ENCODE measurements at places on chromosomes 2 and 18. TPM values are rescaled to one million over a fixed set of nuclear protein-coding genes. Genes with fewer than 3 reads are reported as not detected.
A peak's percentile ranks its signal among the peaks of the same experiment; 100 is the strongest.

- no peak for DNase-seq
Measured at GRCh38 chr2:72579591-72580180, 246.1 kb downstream of the EXOC6B start.

C2orf15 gene
- 3.0 TPM for polyA plus RNA-seq

CCDC85A gene
- polyA plus RNA-seq, result 0.14 TPM

DNA sequence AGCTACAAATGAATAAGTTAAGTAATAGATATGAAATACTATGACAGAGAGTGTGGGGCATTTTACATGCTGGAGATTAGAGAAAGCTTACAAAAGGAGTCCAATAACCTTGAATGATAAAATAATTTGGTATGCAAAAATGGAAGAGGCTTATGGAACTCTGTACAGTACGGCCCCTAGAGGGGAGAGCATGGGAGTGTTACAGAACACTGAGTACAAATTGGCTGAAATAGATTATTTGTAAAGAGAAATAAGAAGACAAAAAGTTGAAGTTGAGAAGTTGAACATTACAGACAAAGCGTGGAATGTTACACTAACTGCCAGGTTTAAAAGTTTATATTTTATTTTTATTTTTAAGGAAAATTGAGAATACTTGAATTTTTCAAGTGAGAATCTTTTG lies 192.1 kb upstream of the DOK6 start:
- no peak for DNase-seq

DNA sequence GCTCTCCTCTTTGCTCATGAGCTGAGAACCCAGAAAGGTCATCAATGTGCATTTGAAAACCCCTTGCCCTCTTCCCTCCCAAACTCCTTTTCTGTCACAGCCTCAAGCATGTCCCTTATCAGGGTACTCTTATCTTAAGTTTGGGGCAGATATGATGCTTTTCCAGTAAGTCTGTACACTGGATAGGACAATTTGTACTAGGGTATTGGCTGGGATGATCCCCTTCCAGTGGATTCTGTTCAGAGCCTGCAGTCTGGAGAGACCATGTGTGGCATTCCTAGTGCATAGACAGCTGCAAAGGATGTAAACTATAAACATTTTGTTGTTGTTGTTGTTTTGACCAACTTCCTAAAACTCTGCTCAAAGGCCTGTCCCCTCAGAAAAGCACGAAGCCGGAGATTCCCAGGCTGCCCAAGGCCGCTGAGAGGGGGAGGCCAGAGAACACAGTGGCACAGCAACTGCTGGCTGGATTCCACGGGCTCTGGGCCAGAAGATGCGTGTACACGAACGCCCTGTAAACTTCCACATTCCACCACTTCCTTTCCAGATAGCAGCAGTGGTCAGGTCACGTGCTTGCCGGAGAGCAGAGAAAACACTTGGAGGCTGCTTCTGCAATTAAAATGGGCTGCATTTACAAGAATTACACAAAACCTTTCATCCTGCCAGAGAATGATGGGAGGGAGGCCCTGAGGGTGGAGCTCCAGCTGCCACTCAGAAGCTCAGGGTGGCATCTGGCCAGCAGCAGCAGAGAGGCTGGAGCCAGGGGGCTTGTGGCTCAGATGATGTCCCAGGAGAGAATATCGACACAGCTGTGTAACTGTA lies 42.1 kb downstream of the BMP10 start:
- DNase-seq, result no peak

DNA sequence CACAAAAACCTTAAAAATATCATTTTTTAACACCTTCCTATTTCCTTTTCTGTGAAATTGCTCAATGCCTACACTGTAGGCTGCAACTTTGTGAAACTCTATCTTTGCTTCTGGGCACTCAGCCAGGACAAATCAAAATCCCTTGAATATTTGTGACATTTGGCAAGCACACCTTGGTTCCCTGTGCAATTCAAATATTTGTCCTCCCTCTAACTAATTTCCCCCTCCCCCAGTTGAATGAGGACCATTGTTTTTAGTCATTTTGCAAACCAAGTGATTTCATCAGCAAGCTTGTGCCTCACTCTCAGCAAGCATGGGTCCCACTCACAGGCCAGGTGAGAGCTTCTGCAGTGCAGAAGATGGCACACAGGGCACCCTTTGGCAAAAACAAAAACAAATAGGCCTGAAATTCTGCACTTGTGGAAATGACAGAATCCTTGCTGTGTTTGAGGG lies 541.5 kb downstream of the CNTNAP5 start:
- DNase-seq, result no peak

GRCh38 chr2:145404690-145405089 lies 884.8 kb upstream of the ZEB2 start:
- DNase-seq, result no peak

SOX11 gene
- polyA plus RNA-seq, result 10.1 TPM

TRPM8 gene
- 0.44 TPM for polyA plus RNA-seq

GRCh38 chr2:180873219-180873618 lies 107.2 kb upstream of the UBE2E3 start:
- no peak for DNase-seq

DNA sequence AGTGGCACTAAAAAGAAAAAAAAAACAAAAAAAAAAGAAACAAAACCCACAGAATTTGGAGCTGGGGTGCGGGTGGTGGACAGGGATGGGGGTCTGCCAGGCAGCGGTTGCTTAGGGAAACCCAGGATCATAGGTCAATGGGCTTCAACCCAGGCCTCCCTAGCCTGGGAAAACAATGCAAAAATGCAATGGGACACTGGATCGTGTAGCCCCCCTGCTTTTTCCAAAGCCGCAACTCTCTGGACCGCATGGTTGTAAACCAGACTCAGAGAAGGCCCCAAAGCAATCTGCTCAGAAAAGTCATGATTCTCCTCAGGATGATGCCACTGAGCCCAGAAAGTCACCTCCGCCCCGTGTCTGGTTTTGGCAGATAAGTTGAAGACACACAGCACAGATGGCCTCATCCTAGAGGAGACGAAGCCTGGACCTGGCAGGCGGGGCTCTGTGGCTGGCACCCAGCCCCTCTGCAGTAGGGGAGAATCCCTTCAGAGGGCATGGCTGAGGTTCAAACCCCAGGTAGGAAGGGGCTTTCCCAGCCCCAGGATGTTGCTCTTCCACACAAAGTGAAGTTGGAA lies 5.1 kb downstream of the DLX2 start:
- DNase-seq, result peak; percentile 48

IL1R1 gene
- polyA plus RNA-seq, result 0.19 TPM

DNA sequence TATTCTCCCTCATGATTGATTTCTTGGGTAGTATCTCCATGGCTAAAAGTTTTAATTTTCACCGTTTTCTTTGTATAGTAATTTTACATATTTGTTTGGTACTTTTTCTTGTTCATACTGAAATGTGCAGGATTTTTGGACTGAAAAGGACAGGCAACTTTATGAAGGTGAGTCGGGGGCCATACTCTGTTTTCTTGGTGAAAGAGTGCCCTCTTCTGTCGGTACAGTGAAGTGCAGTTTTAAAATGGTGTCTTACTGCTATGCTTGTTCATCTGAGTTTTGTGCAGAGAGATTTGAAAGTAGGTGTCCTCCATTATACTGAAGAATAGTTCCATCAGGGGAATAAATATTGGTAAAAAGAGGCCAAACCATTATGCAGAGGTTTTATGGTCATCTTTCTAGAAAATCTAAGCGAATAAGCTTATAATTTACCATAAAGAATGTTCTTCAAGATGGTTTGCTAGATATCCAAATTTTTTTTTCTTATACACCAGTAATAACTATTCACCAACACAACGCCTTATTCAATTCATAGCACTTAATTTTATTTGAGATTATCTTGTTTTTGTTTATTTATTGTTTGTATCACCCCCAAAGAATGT lies 8.7 kb upstream of the SERPINB13 start:
- DNase-seq, result peak; percentile 64

AMER3 gene
- polyA plus RNA-seq, result 0.17 TPM

DNA sequence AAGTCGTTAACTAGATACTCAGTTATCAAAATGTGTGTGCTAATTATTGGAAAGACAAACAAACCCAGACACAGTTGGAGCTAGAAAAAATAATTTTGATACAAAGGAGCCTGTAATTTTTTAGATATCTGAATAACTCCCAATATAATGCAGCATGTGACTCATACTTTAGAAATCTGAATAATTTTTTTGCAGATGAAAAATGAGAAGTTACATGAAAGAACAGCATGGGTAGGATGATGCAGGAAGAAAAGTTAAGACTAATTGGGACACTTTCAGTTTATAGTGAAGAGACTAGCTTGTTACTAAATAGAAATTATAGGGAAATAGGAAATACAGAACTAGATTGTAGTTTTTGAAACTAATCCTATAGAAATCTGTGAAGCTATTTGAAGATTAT lies 945.8 kb downstream of the CBLN2 start:
- no peak for DNase-seq

ABCG8 gene
- polyA plus RNA-seq, result not detected

SERPINB11 gene
- polyA plus RNA-seq, result not detected

GRCh38 chr2:241088376-241088775 lies 13.7 kb downstream of the MTERF4 start:
- DNase-seq, result no peak

DNAJC5G gene
- 0.83 TPM for polyA plus RNA-seq

- peak; percentile 53 for DNase-seq
Measured at GRCh38 chr2:113275556-113276215, 3.0 kb downstream of the PAX8 start.

COLEC11 gene
- 0.80 TPM for polyA plus RNA-seq

DES gene
- polyA plus RNA-seq, result 4.3 TPM

DNA sequence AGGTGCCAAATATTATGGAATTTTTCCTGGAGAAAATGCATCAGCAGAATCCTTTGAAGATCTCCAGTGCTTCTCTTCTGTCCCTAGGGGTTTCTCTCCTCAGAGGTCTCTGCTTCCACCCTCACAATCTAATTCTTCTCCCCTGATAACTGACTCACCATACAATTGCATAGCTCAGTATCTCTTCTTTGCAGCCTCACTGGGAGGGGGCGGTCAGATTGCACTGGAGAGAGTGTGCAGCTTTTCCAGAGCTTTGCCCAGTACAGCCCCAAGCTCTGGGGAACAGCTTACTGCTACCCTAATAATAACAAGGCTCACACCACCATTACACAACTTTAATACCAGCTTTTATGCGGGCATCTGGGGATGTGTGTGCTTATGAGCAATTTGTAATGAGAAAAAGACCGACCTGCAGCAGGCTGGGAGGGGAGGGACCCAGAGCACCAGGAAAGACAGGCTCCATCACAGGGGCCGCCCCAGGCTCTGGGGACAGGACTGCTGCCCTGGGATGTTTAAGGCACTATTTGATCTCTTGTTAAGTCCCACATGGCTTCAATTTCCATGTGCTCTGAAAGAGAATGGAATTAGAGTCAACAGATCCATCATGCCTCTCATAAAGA lies 276.6 kb upstream of the SIX2 start:
- no peak for DNase-seq

PLGLB1 gene
- 0.14 TPM for polyA plus RNA-seq

DNA sequence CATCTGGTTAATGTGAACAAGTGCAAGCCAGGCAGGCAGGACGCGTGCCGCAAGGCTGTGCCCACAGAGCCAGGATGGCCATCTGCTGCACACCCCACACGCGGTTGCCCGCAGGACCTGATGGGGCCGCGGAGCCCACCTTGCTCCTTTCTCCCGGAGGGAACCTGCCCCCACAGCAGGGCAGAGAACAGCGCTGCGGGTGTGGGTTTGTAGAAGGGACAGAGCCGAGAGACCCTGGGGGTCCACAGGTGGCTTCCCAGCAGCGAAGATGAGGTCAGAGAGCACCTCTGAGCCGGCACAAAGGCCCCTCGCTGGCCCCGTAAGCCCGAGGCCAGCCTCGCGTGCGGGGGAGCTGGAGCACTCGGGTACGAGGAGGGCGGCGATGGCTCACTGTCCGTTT lies 460.8 kb upstream of the SALL3 start:
- DNase-seq, result no peak

DNA sequence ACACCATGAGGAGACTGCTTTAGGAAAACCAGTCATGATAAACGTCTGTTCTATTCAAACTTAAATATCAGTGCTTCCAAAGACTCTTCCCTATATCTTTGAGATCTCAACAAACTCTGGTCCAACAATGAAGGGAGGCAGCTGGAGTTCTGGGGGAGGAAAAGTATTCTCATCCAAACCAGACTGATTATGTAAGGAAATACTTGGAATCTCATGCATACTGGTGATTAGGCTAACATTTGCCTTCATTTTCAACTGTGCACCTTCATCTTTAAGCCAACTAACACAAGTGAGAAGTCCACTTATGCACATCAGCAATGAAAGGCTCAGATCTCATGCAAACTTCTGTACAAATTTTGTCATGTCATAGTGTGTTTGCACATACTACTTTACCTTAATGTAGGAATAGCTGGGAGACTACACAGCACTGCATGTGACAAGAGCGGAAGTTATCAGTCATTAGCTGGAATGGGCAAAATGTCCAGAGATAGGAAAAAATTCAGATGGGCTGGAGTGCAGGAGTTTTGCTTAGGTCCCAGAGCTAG lies 67.5 kb upstream of the STK17B start:
- no peak for DNase-seq

DNA sequence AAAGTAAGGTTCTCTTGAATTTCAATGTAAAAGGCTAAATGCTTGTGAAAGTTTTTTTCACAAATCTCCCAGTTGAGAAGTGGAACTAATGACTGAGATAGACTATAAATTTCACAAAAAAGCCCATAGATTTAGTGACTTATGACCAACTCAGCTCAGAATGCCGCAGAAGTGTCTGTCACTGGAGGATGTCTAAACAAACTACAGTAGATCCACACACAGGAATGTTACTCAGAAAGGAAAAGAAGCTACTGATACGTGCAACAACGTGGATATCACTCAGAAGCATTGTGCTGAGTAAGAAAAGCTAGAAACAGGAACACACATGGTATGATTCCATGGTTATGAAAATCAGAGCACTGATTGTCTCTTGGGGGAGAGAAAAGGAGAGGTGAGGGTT lies 151.9 kb downstream of the DOCK10 start:
- no peak for DNase-seq

KCNG2 gene
- 0.71 TPM for polyA plus RNA-seq

CRYGD gene
- polyA plus RNA-seq, result 7.1 TPM

POTEJ gene
- polyA plus RNA-seq, result not detected

DNA sequence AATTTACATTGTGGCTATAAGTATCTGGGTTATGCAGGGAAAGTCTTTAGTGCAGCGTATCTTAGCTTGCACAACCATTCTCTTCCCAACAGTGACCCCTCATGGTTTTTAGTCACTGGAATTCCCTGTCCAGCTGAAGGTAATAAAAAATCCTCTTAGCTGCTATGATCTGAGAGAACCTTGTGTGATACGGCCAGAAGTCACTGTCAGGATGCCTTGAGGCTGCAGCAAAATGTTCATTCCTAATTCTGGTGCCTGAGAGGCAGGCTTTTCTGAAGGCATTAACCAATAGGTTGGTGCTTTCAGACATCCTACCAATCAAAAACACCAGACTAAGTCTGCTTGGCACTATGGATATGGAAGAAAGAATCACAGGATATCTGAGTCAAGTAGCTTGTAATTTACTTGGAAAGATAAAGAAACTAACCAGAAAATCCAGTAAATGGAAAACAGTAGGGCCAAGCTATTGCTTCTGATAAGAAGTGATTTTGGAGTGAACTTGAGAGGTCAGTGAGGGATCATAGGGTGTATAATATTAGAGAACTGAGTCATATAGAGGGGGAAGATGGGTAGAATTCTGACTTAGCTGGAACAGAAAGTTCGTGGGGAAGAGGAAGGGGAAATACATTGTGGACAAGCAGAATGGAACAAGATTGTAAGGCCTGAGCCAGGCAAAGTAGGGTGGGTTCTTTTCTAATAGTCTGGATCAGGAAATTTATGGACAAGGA lies 89.0 kb upstream of the SLC14A2 start:
- DNase-seq, result no peak

- no peak for DNase-seq
Measured at GRCh38 chr2:135174810-135175093, 122.7 kb downstream of the RAB3GAP1 start.

- no peak for DNase-seq
Measured at GRCh38 chr2:207226243-207226642, 60.5 kb upstream of the KLF7 start.
